ENCODE measurements at places on chromosomes 1 and 21.
A peak's percentile ranks its signal among the peaks of the same experiment; 100 is the strongest.

GRCh38 chr1:201737352-201738060 lies 91.5 kb upstream of the IPO9 start:
- no peak for DNase-seq

DNA sequence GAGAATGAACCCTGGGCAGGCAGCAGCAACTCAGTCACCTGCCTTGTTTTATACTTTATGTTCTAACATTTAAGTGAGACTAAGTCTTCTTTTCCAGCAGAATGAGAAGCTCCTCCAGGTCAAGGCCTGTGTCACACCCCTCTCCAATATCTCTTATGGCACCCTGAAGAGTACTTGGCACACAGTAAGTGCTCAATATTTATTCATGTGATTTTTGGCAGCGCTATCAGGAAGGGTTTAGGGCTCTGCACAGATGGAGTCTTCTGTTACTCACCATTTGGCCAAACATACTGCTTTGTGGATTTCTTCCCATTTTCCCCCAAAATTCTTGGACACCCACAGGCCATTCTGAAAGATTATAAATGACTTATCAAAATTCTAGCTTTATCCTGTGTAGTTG lies 43.8 kb upstream of the MYBPHL start:
- no peak for DNase-seq

- no peak for DNase-seq
Measured at GRCh38 chr1:211687462-211688215, 12.2 kb upstream of the NEK2 start.

DNA sequence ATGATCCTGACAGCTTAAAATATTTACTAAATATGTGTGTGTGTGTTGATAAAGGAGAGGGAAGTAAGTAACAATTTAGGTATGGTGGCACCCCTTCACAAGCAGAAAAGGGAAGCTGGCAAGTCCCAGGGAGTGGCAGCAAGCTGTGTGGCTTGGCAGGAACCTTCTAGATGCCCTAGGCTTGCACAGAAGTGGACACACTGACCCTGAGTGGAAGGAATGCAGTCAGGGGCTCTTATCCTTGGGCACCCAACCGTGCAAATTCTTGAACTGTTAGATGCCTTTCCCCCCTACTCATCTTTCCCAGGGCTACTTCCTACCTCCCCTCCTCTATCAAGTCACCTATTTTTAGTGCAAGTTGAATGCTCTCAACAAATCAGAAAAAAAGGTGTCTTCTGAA lies 18.9 kb downstream of the ACP6 start:
- no peak for DNase-seq

DNA sequence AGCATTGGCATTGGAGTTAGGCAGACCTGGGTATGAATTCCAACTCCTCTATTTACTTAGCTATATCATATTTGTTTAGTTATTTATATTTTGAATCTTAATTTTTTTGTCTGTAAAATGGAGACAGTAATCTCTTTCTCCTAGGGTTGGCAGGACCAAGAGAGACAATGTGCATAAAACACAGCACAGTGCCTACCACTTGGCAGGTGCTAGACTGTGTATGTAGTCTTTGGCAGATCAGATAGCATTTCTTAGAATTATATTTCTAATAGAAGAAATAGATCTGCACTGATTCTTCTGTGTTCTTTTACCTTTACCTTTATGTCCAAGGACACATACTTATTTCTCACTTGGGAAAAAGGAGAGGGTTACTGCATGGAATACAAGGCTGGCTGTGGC lies 177.2 kb downstream of the GIPC2 start:
- no peak for DNase-seq

GRCh38 chr1:184803180-184803492 lies 48.5 kb upstream of the EDEM3 start:
- no peak for DNase-seq

GRCh38 chr21:27715131-27715530 lies 748.2 kb upstream of the ADAMTS5 start:
- DNase-seq = no peak

- DNase-seq = no peak
Measured at GRCh38 chr1:59846209-59846894, 31.6 kb downstream of the HOOK1 start.

GRCh38 chr1:81187635-81188034 lies 613.1 kb upstream of the ADGRL2 start:
- no peak for DNase-seq

DNA sequence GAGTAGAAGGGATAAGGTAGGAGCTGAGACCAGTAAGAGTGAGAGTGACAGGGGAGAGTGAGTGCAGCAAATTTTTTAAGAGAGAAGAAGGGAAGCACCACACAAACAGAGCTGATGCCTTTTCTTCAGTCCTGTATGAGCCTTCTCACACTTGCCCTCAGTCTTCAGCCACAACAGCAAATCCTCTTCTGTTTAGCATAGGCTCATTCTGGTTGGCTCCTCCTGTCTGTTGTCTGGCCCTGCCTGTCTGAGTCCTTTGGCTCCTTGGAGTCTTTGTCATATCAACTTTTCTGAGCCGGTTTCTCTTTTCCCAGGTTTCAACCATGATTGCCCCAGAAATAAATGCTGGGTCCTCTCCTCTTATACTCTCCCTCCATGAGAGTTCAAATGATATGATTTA lies 12.7 kb upstream of the CASQ1 start:
- DNase-seq = no peak

DNA sequence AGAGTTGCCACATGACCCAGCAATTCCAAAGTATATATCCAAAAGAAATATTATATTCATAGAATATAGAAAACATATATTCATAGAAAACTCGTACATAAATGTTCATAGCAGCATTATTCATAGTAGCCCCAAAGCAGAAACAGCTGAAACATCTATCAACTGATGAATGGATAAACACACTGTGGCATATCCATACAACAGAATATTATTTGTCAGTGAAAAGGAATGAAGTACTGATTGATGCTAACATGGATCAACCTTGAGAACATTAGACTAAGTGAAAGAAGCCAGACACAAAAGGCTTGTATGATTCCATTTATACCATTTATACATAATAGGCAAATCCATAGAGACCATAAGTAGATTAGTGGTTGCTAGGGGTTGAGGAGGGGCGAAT lies 21.7 kb upstream of the MACF1 start:
- DNase-seq = no peak

DNA sequence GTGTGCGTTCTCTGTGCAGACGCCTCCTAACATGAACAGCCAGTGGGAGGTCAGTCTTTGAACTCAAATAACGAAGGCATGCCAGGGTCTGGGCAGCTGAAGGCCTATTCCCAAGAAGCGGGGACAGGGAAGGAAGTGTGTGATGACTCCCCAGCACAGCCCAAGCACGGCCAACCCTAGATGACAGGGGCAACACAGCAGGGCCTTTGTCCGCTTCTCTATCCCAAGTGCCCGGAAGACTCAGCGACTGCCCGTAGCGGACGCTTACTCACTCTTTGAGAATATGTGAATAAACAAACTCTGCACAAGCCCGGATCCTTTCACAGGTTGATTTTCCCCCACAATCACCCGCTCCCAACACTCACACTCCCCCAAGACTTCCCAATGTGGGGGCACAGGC lies 11.2 kb downstream of the C1orf198 start:
- DNase-seq = no peak

DNA sequence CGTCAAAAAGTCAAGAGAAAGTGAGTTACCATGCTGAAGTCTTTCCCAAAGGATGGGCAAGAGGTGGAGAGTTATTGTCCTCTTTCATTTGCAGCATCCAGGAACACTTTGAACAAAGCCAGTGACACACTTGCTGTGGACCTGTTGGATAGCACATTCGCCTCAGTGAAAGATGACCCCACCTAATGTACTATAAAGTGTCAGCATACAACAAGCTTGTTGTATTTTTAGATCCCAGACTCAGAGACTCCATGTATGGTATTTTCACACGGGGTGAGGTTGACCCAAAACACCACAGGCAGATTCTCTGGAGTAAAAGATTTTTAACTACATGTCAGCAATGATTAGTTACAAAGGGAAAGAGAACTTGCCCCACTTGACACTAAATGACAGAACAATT lies 273.8 kb downstream of the PTBP2 start:
- DNase-seq = no peak

GRCh38 chr1:171674431-171675405 lies 22.2 kb upstream of the MYOC start:
- no peak for DNase-seq

DNA sequence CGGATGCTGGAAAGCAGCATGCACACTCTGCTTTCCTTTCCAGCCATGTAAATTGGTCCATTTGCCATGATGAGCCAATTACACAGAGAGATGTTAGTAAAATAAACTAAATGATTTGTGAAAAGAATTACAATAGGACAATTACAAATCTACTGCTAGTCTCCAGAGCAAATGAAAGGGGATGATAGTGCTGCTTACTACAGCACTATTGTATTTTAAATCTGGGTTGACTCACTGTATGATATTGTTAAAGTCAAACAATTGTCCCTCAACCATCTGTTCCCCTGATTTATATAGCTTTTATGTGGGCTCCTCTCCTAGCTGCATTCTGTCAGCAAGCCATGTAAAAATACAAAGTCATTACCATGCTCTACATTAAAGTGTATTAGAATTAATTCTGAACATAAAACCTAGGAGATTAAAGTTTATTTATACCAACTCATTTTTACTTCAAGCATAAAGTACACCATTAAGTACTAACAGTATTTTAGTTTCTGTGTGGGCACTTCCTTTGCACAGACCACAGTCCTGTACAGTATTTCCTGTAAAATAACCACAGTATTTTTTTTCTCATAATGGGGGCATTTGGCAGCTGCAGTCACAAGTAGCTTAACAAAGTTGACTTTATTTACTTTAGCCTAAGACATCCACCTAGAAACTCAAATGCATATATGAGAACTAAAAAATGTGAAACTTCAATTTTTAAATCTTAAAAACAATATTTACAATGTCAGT lies 135.8 kb downstream of the VAV3 start:
- no peak for DNase-seq

GRCh38 chr1:81044708-81045107 lies 756.0 kb upstream of the ADGRL2 start:
- DNase-seq = no peak

DNA sequence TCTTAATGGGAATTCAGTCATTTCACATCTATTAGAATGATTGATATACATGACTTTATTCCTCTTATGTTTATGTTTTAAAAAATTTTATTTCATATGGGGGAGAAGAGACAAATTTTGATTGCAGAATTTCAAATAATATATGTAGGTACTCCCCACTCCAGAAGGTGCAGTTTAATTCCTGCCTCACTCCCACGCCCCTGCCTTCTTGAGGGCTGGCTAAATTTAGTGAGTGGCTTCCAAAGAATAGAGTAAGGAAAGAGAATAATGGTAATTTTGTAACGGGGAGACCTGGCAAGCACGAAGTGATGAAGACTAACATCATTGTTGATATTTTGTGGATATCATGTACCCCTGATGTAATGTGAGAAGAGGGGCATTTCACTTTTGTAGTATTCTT lies 94.7 kb upstream of the FAM78B start:
- no peak for DNase-seq

- DNase-seq = no peak
Measured at GRCh38 chr1:32701951-32702598, 495 bp downstream of the SYNC start.

GRCh38 chr1:156616463-156616862 lies 2.8 kb upstream of the HAPLN2 start:
- DNase-seq = peak; percentile 92

DNA sequence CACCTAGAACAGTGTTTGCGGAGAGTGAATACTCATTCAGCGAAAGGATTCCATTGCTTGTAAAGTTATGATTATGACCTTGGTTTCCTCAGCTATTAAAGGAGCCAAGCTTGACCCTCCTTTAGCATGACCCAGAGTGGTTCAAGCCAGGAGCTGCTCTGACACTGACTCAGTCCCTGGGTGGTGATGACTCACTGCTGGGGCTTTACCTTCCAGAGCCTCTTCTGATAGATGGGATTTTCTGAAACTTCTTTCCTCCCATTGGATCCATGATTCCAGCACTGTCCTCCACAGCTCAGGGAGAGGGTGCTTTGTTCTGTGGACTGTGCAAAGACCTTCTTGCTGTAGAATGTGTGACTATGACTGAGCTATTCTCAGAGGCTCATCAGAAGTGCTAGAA lies 77.4 kb downstream of the S1PR1 start:
- no peak for DNase-seq

GRCh38 chr21:31838586-31839355 lies 34.0 kb upstream of the HUNK start:
- no peak for DNase-seq

DNA sequence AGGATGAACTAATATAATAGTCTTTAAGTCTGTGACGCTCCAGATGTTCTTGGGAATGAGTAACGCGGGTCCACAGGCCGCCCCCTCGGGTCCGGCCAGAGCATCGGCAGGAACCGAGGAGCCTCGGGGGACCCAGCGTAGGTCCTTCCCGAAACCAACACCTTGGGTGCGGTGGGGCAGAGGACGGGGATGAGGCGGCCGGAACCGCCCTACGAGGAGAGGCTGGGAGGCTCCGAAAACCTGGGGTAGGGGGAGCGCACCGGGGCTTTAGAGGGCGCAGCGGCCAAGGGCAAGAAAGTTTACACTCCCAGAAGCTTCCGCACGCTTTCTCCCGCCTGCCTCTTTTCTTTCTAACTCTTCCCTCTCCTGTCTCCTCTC lies 7.1 kb downstream of the DMRTA2 start:
- no peak for DNase-seq

DNA sequence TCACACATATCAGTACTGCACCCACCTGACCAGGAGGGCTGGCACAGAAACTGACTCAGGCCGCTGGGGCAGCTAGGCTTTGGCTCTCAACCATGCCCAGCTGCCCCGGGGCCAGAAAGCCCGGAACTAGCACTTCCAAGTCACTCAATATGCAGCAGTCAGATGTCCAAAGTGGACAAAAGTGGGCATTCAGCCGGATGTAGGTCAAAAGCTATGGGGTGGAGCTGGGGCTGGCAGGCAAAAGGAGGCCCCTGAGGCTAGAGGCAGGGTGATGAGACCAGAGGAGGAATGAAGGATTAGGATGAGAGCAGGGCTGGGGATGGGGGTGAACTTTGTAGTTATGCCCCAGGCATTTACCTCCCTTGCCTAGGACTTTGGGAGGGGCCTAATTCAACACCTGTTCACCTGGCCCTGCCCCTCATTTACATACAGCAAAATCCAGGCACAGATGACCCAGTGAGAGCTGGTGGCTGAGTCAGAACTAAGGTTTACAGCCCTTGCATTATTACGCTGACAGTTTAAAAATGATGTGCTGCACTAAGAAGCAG lies 30.7 kb upstream of the EDN2 start:
- DNase-seq = no peak

- DNase-seq = no peak
Measured at GRCh38 chr1:172482044-172482443, 38.2 kb upstream of the PIGC start.

DNA sequence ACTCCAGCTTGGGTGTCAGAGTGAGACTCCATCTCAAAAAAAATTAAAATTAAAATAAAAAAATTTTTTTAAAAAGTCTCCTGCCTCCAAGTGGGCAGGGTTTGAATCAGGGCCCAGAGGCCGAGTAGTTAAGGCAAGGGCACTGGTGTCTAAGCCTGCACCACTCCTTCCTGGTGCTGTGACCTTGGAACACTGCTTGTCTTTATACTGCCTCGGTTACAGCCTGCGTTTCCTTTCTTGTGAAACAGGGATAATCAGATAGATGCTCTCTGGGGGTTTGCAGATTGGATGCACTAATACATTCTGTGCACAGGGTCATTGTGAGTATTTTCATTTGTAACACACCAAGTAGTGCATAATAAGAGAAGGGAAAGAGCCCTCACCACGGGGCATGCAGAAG lies 58.4 kb upstream of the EFHD2 start:
- no peak for DNase-seq

All from NCI-H1417 (cell line).